ENCODE measurements at places on chromosomes 4 and X.

GRCh38 chr4:173469622-173470021 is 60.4 kb downstream of the HAND2 start:
- DNase-seq = no peak

GRCh38 chr4:127182687-127183086 is 450.1 kb upstream of the INTU start:
- no peak for DNase-seq

- no peak for DNase-seq
These were observed 143.6 kb downstream of the TMEM164 start for GRCh38 chrX:110146521-110146920.

DNA sequence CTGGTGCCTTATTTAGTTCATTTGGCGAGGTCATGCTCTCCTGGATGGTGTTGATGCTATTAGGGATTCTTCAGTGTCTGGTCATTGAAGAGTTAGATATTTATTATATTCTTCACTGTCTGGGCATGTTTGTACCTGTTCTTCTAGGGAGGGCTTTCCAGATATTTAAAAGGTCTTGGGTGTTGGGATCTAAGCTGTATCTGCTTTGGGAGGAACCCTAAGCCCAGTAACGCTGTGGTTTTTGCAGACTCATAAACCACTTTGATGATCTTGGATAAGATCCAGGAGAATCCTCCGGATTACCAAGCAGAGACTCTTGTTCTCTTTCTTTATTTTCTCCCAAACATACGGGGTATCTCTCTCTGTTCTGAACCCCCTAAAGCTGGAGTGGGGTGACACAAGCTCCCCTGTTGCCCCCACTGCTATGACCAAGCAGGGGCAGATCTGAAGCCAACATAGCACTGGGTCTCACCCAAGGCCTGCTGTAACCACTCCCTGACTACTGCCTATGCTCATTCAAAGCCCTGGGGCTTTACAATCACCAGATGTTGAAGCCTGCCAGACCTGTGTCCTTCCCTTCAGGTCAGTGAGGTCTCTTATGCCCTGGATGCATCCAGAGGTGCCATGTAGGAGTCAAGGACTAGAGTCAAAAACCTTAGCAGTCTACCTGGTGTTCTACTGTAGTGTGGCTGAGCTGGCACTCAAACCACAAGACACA is 187.6 kb downstream of the GUCY2F start:
- no peak for DNase-seq

- no peak for DNase-seq
These were observed 86.0 kb upstream of the C1QTNF7 start for GRCh38 chr4:15341733-15342300.
